ENCODE measurements at places on chromosomes 3 and 15. TPM values are rescaled to one million over a fixed set of nuclear protein-coding genes. Genes with fewer than 3 reads are reported as not detected.
A peak's percentile ranks its signal among the peaks of the same experiment; 100 is the strongest.

- DNase-seq, result peak; percentile 75
These were observed 11.8 kb downstream of the KLF13 start for GRCh38 chr15:31338318-31338878.

CD200R1 gene
- 2.8 TPM for polyA plus RNA-seq

INSYN1 gene
- polyA plus RNA-seq, result 0.43 TPM

DNA sequence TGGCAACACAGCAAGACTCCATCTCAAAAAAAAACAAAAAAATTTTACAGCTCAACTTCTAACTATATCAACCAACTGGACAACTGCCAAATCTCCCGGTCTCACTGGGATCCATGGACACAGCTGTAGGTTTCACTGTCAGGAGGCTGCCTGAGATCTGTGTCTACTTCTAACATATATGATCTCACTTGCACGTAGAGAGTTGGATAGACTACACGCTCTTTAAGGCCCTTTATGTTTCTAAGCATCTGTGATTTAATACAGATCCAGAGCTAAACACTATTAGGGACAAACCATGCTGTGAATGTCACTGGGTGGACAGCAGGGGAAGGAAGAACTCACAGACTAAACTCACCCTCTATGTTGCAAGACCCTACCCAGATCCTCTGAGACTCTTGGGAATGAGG is 13.0 kb upstream of the APOD start:
- DNase-seq, result no peak

NSMCE3 gene
- 12.6 TPM for polyA plus RNA-seq

- DNase-seq, result no peak
These were observed 610.0 kb upstream of the TBL1XR1 start for GRCh38 chr3:177807150-177807875.

SLC28A1 gene
- 0.02 TPM for polyA plus RNA-seq

SLC22A13 gene
- polyA plus RNA-seq, result not detected

GRCh38 chr15:101149864-101150722 is 101.8 kb downstream of the CHSY1 start:
- DNase-seq, result peak; percentile 26

GRCh38 chr15:59260090-59260489 is 53.4 kb downstream of the LDHAL6B start:
- DNase-seq, result no peak

DNA sequence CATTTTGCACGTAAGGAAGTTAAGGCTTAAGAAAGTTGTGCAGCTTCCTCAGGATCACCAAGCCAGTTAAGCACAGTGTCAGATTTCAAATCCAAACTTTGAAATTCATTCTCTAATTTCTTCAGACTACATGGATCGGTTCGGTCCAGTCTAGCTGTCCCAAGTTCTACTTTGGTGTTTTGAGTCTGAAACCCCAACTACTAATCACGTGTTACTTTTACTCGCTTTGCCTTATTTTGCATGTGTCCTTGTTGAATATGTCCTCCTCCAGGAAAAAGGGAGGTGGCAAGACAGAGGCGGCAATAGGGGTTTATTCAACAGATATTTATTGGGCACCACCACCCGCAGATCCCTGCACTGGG is 522 bp upstream of the GXYLT2 start:
- no peak for DNase-seq

KCNH8 gene
- polyA plus RNA-seq, result 0.05 TPM

GRCh38 chr3:177449360-177450006 is 252.2 kb upstream of the TBL1XR1 start:
- DNase-seq, result no peak

CCDC54 gene
- not detected for polyA plus RNA-seq
